ENCODE measurements at places on chromosomes 4 and X.

GRCh38 chrX:57674861-57675260 lies 5.2 kb downstream of the NLRP2B start:
- no peak for DNase-seq

DNA sequence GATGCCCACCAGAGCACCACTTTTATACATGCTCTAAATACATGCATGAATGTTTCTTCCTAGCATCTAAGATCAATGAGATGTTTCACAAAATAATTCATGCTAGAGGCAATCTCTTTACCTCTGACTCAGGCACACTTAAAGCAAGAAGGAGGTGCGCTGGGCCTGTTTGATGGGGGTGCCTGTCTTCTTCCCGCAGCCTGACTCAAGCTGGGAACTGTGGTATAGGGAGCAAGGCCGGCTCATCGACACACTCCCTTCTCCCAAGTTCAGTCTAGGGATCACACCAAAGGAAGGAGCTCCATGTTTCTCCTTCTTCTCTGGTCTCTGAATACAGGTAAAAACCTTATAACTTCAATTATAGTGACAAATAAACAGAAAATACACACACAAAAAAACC lies 333.8 kb upstream of the MAD2L1 start:
- DNase-seq = no peak

GRCh38 chr4:147076179-147076578 lies 130.5 kb upstream of the TTC29 start:
- DNase-seq = no peak

DNA sequence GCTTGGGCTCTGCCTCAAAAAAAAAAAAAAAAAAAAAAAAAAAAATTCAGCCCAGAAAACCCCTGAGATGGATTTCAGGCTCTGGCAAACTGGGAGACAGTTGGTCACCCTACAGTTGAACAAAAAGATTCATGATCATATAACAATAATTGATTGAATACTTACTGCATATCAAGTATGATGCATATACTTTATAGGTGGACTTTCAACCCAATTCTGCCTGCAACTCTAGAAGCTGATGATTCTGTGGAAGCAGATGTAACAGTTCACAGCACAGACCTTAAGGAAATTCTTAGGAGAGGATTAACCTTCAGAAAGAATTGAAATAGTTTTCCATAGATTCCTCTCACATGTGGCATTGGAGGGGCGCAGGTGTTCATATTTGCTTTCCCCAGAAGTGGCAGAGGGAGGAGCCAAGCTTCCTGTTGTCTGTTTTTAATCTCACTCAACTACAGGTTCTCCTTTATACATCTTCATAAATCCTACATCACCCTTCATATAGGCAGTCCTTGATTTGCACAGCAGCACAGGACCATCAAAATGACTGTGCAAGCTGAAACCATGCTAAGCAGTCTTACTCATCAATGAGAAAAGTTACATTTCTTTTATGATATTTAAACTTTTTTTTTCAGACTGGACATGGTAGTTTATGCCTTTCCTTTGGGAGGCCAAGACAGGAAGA lies 149.4 kb upstream of the KLF3 start:
- DNase-seq = no peak

DNA sequence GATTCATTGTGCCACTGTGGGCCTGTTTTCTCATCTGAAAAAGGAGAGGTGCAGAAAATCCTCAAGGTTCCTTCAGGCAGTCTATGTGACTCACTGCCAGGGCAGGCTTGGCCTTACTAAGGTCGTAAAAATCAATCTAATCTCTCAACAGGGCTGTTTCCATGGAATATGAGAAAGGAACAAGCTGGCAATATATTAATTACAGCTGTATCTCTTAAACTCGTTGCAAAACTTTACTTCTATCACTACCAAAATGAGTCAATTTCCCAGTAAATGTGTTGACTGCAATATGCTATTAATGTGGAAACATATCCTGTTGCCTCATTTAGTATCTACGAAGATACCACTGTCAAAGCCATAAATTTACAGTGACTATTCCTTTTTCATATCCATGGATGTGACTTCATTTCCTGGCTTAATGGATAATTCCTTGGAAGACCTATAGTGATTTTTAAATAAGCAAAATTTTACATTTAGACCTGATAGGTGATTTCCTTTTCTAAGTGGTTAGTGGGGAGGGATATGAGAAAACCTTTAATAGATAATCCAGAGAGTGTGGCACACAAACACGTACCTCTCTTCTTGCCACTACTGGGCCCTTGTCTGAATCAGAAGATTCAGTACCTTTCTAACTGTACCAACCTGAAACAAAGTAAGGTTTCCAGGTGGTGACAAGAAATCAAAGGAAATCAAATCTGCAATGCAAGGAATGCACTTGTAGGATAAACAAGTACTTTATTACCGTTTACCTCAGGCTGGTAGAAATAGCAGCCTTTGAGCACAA lies 127.4 kb upstream of the FTHL17 start:
- no peak for DNase-seq

DNA sequence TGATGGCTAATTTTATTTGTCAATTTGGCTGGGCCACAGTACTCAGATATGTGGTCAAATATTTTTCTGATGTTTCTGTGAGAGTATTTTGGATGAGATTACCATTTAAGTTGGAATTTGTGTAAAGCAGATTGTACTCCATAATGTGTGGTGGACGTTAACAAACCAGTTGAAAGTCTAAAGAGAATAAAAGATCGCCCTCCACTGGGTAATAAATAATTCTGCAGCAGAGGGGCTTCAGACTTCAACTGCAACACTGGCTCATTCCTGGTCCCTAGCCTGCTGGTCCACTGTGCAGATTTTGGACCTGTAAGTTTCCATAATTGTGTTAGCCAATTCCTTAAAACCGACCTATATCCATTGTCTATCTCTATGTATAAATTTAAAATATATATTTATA lies 540.3 kb downstream of the PCDH18 start:
- no peak for DNase-seq

DNA sequence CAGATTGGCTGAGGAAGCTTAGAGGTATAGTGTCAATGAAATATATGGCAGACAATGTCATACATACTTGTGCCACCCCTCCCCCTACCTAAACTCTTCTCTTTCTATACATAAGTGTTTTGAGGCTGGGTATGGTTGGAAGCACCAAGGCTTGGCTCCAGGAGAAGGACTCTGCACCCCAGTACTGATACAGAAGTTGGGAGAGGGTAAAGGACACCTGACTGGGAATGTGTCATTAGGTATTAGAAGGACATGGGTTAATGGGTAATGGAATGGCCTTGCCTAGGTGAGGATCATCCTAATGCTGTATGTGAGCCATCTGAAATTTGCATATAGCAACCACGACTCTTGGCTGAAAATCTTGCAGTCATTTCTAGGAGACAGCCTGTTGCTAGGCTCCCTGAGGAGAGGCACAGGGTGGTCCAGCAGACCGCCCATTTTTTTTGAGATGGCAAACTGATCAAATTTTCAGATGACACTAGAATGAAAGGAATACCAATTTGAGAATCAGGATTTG lies 26.8 kb upstream of the AP1S2 start:
- no peak for DNase-seq

DNA sequence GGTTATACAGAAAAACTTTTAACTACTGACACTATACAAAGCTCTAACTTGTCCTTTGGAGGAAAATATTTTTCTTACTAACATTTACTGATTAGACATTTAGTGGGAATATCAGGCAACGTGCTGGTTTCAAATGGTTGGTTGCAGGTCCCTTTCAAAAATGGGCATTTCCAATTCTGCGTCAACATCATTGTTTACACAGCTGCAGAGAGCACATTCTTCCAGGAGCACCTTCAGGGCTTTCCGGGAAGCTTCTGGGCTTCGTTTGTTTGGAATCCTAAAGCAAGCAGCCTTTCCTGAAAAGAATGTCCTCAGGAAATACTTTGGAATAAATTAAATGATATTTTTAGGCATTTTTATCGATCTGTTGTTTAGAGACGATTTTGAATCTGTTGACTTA lies 289.7 kb downstream of the TRIML1 start:
- DNase-seq = no peak

DNA sequence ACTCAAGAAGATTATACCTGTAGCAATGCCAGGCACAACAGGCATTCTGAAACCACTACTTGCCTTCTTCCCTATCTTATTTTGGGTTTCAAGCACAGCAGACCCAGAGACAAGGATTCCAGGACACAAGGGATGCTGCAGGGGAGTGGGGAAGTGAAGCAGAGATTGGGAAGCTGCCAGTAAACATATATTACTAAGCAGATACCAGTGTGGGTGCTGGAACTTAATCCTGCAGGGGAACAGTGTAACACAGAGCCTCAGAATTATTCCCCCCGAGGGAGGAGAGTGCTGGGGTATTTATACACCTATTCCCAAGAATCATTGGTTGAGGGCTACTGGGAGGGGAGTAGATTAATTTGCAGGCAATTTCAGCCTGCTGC lies 33.3 kb upstream of the MAML3 start:
- no peak for DNase-seq

GRCh38 chrX:18252644-18253359 lies 32.1 kb upstream of the BEND2 start:
- DNase-seq = no peak

DNA sequence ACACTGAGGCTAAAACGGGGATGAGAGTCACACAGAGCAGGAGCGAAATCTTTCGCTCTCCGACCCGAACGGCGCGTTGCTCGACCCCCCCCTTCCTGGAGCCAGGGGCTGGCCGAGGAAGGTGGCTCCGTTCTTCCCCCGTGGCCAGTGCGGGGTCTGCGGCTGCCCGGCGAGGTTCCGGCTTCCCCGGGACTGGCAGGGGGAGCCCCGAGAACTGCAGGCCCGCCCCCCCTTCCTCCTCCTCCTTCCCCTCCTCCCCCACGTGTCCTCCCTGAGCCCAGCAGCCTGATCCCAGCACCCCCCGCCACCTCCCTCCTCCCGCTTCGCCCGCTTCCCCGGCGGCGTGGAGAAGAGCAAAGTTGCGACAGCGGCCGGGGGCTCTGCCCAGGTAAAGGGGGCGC lies 2.4 kb upstream of the BCORL1 start:
- no peak for DNase-seq

DNA sequence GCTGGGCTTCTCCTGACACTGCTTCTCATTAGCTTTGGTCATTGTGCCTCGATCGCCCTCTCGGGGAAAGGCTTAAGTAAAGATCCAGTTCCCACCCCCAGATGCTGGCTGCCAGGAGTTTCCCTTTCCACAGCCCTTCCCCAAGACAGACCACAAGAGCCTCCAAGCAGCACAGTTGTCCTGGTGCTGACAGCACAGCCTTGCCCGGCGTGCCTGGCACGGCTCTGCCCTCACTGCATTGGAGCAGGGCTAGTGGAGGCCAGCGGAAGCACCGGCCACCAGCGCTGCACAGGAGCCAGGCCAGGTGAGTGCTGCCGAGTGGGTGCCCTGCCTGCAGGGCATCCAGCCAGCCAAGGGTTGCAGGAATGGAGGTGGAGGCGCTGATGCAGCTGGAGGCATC lies 9.7 kb upstream of the MSANTD1 start:
- no peak for DNase-seq

- DNase-seq = no peak
Observed at GRCh38 chr4:177320721-177321120, 11.0 kb downstream of the NEIL3 start.

GRCh38 chr4:24751926-24752539 lies 43.3 kb upstream of the SOD3 start:
- DNase-seq = no peak

DNA sequence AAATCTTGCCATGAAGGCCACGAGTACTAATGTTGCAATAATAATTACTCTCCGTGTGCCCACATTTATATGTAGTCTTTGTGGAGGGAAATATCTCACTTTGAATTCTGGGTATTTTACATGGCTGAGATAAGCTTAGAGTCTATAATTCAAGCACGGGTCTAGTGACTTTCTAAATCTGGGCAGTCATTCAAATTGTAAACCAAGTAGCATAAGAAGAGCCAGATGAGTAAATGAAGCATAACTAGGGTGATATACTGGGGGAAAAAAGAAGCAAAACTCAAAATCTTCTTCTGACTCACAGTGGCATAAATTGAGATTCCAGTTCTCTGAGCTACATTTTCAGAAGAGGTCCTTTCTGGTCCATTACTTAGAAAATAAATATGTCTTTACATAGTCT lies 53.0 kb downstream of the MAPK10 start:
- DNase-seq = no peak

DNA sequence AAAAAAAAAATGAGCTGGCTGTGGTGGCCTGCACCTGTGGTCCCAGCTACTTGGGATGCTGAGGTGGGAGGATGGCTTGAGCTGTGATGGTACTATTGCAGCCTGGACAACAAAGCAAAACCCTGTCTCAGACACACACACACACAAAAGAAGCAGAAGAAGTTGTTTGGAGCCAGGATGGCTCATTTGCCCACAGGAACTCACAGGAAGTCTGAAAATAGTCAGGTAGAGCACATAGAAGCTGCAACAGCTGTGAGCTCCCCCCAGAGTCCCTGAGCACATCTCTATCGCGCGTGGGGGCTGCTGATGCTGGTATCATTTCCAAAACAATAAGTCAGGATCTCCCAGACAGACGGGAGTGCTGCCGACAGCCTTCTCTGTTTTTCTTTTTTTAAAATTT lies 13.4 kb upstream of the DHRSX start:
- no peak for DNase-seq

DNA sequence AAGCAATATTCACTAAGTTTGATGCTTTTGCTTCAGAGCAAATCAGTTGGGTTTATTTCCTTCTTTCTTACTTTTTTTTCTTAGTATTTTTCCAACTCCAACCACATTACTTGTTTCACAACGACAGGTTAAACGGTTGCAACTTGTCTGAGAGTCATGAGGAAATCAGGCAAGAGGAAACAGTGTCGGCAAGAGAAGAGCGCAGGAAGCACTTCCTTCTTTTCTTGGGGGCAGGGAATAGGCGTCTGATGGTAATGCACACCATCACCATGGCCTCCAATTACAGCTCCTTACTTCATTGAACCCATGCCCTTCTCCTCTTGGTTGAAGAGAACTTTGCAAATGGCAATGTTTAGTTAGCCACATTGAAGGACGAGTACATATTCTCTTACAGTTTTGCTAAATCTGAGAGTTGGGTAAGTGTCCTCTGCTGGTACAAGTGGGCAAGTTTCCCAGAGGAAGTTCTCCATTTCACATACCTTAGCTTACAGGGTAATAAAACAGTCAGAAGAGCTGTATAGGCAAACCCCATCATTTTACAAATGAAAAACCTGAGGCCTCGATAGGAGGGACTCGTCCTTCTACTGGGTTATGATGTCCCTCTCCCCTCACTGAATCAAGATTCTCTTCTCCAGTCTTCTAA lies 8.3 kb upstream of the CXCL8 start:
- DNase-seq = no peak

GRCh38 chr4:661231-661630 lies 12.8 kb downstream of the ATP5ME start:
- no peak for DNase-seq

DNA sequence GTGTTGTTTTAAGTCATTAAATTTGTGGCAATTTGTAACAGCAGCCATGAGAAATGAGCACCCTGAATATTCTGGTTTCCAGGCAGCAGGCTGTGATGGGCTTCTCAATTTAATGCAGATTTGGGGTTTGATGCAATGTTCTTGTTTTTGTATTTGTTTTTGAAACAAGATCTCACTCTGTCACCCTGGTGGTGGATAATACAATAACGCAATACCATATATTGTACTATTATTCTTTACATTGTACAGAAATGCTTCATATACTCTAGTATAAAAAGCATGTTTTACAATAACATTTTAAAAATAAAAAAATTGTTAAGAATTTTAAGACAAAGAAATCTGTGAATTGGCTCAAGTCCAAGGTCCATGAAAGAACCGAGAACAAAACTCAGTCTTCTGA lies 129.1 kb downstream of the USP46 start:
- no peak for DNase-seq

GRCh38 chr4:76729980-76730379 lies 168.0 kb downstream of the SOWAHB start:
- DNase-seq = no peak
